ENCODE measurements at places on chromosomes 4 and X. TPM values are rescaled to one million over a fixed set of nuclear protein-coding genes. Genes with fewer than 3 reads are reported as not detected.

- DNase-seq: no peak
Observed at GRCh38 chr4:145840162-145840768, 98.4 kb downstream of the ZNF827 start.

- DNase-seq: no peak
Observed at GRCh38 chr4:149896432-149896831, 80.8 kb upstream of the IQCM start.

GRCh38 chrX:42751573-42751972 lies 26.4 kb downstream of the PPP1R2C start:
- DNase-seq: no peak

DNA sequence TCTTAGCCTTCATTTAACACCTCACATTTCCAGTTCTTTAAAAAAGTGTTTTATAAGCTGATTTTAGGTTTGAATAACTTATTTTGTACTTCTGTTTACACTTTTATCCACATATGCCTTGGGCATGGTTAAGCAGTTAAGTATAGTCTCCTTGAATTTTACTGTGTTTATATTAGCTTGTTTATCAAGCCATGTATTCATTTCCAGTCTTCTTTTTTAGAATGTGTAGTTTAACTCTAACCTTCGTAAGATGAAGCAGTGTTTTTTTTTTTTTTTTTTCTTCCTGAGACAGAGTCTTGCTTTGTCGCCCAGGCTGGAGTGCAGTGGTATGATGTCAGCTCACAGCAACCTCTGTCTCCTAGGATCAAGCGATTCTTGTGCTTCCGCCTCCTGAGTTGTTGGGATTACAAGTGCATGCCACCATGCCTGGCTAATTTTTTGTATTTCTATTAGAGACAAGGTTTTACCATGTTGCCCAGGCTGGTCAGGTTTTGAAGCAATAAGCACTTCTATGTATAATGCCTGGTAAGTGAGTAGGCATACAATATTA lies 42.5 kb downstream of the BMP2K start:
- DNase-seq: no peak

- no peak for DNase-seq
Observed at GRCh38 chr4:165048170-165048569, 5.5 kb upstream of the TRIM75 start.

NRK gene
- 0.27 TPM for total RNA-seq

GASK1B gene
- 13.6 TPM for total RNA-seq

Data from colonic mucosa (tissue), 4 donors.